ENCODE measurements at places on chromosomes 16 and 17.
A peak's percentile ranks its signal among the peaks of the same experiment; 100 is the strongest.

GRCh38 chr17:50601823-50602375 is 32.8 kb upstream of the ABCC3 start:
- DNase-seq, result no peak

DNA sequence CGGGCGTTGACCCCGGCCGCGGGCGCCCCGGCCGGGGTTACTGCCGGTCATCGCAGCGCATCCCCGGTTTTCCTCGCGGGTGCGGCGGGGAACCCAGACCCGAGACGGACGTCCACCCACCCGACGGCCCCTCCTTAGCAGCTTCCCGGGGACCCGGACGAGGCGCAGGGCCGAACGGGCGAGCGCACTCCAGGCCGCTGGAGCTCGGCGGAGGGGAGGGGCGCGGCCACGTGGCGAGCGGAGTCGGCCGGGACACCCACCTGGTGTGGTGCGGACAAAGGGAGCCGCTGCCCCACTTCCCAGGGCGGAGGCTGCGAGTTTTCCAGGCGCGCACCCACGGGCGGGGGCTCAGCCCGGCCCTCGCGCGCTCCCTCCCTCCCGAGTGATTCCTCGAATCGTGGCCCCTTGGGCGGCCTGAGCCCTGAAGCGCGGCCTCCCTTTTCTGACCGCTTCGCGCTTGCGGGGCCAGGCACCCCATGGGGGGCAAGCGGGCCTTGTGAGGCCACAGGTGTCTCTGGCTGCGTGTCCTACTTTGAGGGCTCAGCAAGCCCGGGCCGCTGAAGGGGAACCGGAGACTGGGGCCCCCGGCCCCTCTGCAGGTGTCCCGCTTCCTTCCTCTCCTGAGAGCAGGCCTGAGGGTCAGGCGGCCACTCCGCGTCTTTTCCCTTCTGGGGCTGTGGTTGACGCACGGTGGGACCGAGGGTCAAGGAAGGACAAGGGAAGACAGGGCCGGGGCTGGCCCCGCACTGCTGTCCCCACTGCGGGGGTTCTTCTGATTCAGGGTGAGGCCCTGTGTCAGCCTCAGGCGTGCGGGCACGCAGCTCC is 1.1 kb upstream of the FASN start:
- no peak for DNase-seq

DNA sequence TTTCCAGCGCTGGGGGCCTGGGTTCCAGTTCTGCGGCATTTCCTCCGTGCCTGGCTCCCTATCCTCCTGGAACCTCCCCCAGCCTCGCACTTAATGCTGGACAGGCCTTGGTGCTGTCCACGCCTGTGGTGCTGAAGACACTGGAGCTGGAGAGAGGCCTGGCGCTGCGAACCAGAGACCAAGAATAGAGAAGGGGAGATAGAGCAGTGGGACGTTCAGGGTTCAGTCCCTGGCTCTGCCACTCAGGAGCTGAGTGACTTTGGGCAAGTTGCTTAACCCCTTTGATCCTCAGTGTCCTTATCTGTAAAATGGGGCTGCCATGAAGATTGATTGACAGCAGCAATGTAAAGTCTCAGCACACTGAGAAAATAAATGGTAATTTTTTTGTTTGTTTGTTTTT is 11.9 kb downstream of the SBK1 start:
- DNase-seq, result peak; percentile 23

DNA sequence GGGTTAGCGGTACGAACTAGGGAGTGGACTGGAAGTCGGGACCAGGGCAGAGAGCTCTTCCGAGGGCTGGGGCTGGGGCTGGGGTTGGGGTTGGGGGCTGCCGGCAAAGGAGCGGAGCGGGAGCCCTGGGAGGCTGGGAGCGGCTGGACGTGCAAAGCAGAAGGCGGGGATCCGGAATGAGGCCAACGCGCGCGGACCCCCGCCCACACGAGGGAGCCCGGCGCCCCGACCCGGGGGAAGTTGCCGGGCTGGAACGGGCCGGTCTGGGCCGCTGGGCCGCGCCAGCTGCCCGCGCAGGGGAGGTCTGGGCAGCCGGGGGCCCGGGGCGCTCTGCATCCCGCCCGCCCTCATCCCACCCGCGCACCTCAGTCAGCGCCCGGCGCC is 323 bp downstream of the ST3GAL2 start:
- DNase-seq, result no peak

DNA sequence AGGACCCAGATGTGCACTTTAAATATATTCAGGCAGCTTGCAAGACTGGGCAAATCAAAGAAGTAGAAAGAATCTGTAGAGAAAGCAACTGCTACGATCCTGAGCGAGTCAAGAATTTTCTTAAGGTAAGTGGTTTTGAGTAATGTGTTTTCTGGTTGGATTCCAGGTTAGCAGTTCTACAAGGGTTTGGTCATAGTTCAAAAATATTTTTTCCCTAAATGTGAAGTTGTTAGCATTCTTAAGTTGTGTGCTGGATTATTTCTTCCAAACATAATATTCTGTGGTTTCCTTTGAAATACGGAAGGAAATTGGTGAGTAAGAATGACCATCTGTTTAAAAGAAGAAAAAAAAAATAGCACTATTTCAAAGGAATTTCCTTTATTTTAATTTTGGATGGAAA is 38.4 kb downstream of the PTRH2 start:
- DNase-seq, result peak; percentile 97

GRCh38 chr17:63483038-63483437 is 6.2 kb downstream of the ACE start:
- no peak for DNase-seq

DNA sequence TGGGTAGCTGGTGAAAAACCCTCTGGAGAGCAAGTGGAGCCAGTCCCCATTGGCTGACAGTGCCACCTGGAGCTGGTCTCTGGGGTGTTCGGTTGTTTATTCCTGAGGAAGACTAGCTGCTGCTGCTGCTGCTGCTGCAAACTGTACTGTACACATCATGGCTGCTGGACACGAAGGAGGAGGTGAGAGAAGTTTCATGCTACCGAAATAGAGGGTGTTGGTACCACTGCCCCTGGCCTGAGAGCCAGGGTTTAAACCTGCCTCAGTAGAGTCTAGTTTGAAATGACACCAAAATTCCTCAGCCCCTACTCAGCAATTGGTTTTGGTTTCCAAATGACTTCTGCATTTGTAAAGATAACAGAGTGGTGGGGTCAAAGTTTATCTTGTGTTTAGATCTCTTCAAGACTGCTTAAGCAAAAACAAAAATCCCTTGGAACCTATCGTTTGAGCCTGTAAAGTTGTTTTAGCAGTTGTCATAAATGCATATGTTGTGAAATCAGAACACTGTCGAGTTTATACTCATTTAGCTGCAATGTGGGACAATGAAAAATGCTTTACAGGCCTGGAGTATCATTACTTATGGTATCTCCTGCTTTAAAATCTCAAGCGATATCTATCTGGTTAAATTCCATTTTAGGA is 40.8 kb downstream of the CYB5B start:
- peak; percentile 38 for DNase-seq

GRCh38 chr16:71383054-71383773 is 24.7 kb downstream of the CALB2 start:
- no peak for DNase-seq

DNA sequence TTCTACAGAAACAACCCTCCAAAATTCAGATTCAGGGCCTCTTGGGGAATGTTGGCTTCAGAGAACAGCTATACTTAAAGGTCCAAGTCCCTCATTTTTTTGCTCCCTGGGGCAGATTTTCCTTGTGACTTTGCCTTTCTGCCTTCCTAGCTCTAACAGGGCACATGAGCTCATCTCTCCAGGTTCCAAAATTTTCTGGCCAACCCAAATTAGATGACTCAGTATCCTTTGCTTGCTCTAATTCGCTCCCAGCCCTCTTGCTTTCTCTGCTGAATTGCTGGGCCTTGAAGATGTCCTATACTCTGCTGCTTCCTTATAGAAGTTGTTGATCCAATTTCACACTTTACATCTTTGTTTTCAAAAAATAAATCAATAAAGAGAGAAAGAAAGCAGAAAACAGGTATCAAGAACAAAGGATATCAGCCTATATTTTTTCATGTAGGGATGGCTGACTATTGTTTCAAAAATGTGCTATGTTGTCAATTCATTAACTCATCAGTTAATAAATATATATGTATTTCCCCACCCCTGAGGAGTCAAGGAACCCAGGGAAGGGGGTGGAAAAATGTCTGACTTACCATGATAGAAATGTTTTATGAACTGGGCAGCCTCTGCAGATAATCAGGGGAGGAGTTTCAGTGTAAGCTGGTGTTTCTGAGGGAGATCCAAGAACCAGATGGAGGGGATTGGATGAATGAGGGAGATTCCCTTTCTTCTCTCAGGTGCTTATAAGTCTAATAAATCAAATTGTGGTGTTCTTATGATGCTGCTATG is 1.0 kb upstream of the KRTAP4-2 start:
- no peak for DNase-seq

DNA sequence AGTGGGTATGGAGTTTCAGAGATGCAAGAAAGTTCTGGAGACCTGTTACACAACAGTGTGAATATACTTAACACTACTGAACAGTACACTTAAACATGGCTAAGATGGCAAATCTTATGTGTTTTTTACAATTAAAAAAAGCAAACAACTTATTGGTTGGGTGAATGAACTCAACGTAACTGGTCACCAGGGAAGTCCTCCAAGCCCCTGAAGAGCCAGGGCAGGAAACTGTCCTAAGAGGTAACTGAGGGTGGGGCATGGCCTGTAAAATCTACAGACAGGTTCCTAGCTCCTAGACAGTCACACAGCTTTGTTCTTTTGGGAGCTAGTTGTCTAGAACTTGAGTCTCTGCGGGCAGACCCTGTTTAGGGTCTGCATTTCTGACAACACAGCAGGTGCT is 10.3 kb downstream of the CSF3 start:
- no peak for DNase-seq

DNA sequence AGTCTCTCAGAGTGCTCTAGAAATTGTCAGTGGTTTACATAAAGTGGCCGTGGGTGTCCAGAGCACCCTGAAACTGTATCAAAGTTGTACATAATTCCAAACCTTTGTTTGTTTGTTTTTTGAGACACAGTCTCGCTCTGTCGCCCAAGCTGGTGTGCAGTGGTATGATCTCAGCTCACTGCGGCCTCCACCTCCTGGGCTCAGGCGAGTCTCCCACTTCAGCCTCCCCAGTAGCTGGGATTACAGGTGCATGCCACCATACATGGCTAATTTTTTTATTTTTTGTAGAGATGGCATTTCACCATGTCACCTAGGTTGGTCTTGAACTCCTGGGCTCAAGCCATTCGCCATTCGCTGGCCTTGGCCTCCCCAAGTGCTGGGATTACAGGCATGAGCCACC is 24.3 kb upstream of the ADGRG1 start:
- DNase-seq, result no peak

- DNase-seq, result no peak
Measured at GRCh38 chr16:50371036-50371716, 2.4 kb upstream of the BRD7 start.

- DNase-seq, result peak; percentile 5
Measured at GRCh38 chr16:30649725-30650368, 913 bp upstream of the PRR14 start.

- DNase-seq, result no peak
Measured at GRCh38 chr17:18957831-18958230, 5.9 kb downstream of the SLC5A10 start.

GRCh38 chr16:62177351-62178203 is 141.3 kb upstream of the CDH8 start:
- DNase-seq, result no peak

DNA sequence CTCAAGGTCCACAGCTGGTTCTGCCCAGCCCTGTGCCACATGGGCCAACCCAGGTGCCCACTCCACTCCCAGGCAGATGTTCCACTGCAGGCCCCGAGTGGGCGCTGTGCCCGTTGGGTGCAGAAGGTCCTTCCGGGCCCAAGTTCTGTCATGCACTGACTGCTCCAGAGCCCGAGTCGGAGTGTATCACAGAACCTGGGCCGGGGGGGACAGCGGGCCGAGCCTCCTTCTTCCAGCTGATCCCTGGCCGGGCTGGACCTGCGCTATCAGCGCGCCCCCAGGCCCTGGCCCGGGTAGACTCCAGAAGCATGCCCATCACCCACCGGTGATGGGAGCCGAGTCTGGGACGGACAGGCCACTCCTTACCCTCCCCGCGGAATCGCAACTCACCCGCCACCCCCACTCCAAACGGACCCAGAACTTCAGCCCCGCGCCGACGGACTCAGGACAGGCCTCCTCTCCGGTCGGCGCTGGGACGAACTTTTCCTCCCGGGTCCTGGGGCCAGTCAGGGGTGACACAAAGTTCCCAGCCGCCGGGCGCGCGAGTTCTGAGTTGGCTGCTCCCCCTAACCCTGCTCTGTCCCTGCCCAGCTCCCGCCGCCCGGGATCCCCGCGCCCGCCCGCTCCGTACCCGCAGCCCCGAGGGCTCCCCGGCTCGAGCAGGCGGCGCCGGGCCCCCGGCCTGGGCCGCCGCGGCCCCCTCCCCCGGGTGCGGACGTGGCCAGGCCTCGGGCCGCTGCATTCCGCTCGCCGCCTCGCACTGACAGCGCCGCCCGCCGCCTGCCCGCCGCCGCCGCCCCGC is at the start of gene COPZ2:
COPZ2 (minus strand) TSS at position 762 of the 802 bp plus-strand sequence; CDS start at position 742, 20 bp downstream.
- peak; percentile 47 for DNase-seq

DNA sequence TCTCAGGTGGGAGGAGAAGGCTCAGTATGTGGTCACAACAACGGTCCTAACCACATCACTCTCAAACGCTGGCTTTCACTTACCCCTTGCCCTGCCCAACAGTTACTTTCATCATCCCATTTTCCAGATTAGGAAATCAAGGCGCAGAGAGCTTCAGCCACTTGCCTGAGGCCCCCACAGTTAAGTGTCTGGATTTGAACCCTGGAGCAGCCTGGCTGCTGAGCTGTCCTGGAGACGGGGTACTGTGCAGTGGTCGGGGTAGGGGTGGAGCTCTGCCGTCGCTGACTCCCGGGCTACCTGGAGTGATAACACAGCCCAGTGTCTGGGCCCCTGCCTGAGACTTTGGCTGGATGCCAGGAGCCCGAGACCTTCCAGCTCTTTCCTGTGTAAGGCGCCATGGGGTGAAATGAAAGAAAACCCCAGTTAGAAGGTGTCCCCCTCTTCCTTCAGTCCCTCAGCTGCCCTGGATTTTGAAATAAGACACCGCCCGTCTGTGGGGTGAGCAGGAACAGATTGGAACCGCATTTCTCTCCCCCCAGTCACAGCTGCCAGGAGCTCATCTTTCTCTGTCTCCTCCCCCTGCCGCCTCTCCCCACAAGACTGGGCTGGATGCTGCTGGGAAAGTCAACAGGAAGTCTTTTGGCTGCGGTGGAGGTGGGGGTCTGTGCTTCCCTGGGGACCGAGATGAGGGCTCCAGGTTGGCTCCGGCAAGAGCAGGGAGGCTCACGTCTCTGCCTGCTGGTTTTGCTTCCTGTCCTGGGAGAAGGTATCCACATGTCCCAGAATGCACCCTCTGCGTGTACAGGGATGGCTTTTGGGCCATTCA is 280.2 kb downstream of the SEC14L1 start:
- DNase-seq, result peak; percentile 92

GRCh38 chr17:49967205-49967604 is 1.8 kb upstream of the DLX4 start:
- DNase-seq, result no peak

GRCh38 chr17:9363440-9364350 is 211.9 kb downstream of the STX8 start:
- peak; percentile 73 for DNase-seq

- DNase-seq, result peak; percentile 29
Measured at GRCh38 chr16:15055141-15056053, 477 bp downstream of the NTAN1 start.

- DNase-seq, result no peak
Measured at GRCh38 chr17:39628655-39629493, 2.1 kb downstream of the PPP1R1B start.

GRCh38 chr17:42421507-42422338 is 1.3 kb downstream of the CAVIN1 start:
- peak; percentile 79 for DNase-seq
